ENCODE measurements at places on chromosomes 7 and 10. TPM values are rescaled to one million over a fixed set of nuclear protein-coding genes. Genes with fewer than 3 reads are reported as not detected.
A peak's percentile ranks its signal among the peaks of the same experiment; 100 is the strongest.

GRCh38 chr7:106618480-106618879, 42.5 kb downstream of the CCDC71L start:
- peak; percentile 75 for DNase-seq

The UFSP1 gene
- 2.2 TPM for total RNA-seq

- DNase-seq = no peak
Measured at GRCh38 chr7:84820481-84820880, 366.4 kb downstream of the SEMA3D start.

The CRPPA gene
- 1.3 TPM for total RNA-seq

The OIT3 gene
- under 0.01 TPM for total RNA-seq

The CLRN3 gene
- 0.22 TPM for total RNA-seq

DNA sequence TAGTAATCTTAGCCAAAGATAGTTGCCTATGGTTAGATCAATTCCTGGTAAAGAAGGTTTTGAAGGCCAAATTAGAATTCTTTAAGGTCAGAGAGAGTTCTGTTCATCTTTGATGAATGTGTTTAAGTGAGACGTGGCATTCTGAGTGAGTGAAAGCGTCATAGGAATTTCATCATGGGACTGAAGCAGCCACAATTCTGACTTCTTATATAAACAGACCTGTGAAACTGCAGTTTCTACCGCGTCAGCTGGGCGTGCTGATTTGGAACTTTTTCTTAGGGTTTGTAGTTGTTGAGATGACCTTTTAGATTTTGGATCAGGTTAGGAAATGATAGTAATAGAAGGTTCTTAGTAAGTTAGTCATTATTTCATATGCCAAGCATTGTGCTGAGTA, 103.8 kb downstream of the CNNM2 start:
- peak; percentile 35 for DNase-seq

- DNase-seq = no peak
Measured at GRCh38 chr7:107185716-107186115, 16.9 kb downstream of the HBP1 start.

The GRM3 gene
- total RNA-seq = not detected

DNA sequence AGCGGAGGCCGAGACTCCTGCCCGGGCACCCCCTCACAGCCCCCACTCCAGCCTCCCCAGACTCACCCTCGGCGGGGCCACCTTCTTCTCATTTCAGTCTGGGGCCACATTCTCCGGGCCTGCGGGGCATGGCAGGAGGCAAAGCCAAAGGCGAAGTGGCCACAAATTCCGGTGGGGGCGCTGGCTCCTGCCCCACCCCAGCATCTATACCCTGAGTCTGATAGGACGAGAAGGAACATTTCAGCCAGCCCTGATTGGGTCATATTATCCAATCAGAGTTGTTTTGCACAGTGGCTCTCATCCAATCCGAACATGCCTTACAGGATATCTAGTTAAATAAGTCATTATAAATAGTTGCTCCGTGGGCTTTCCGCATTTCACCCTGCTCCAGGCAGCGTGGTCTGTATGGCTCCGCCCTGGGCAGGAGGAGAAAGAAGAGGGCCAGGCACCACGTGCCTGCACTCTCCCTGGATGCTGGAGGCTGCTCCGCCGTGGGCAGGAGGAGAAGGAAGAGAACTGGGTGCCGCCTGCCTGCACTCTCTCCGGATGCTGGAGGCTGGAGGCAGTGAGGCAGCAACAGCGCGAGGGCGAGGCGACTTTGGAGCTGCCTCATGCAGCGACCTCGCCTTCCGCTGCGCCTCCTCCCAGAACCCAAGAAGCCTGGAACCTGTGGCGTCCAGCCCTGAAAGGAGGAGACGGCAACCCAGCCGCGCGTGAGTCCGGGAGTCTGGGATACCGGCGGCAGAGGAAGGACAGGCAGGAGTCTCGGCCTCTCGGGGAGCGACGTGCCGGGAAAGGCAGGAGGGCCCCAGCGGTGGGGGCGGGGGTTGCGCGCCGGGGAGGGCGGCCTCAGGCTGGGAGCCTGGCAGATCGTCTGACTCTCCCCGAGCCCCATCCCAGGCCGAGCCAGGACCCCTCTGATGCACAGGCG, 162.9 kb downstream of the ZNF33B start:
- DNase-seq = peak; percentile 75

Measured in lung microvascular endothelial cell (primary cell).